ENCODE measurements at places on chromosomes 11 and 22.

GRCh38 chr11:64788321-64789215 is 10.2 kb upstream of the SF1 start:
- no peak for DNase-seq

DNA sequence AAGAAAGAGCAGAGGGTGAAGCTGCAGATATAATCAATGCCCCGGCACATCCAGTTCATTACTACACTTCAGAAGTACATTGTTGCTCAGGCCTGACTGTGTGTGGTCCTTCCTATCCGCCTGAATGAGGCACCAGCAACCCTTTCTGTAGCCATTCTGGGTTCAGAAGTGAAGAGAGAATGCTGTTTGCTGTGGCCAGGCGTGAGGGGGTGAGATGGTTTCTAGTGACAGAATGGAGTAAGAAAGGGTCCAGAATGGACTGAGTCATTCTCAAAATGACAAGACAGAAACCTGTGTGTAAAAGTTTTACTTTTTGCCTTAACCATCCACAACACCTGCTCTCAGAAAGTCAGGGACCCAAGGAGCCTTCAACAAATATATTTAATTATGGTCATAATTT is 334.8 kb downstream of the GUCY1A2 start:
- DNase-seq, result no peak

- DNase-seq, result no peak
Measured at GRCh38 chr22:19290400-19291217, 910 bp downstream of the CLTCL1 start.

DNA sequence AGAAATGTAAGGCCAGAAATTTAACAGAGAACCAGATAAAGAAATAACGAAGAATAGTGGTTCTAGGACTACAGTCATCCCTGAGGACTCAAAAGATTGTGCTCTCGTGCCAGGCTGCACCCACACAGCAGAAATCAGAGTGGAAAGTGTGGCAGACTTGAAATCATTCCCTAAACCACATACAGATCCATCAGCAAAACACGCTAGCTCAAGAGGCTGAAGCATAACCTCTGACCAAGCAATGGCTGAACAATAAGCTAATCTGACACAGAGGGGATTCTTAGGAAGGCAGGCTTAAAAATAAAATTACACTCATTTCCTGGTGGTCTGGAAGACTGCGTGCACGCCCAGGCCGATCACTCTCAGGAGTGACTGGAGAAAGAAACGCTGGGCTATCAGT is 19.0 kb downstream of the NCF4 start:
- no peak for DNase-seq

DNA sequence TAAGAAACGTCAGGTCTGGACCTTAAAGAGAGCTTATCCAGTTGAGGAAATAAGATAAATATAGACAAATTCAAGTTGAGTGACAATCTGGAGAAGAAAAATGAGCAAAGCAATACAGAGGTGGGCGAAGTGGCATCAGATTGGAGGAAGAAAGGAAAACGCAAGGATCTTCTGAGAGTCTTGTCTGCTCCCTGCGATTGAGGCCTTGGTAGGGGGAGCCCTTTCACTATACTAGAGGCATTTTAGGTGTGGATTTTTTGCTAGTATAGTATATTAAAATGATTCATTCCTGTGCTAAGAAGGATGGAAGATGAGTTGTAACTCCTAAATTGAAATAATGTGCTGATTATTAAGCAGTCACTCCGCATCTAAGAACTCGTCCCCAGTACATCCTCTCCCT is 8.1 kb downstream of the NUP50 start:
- DNase-seq, result no peak

DNA sequence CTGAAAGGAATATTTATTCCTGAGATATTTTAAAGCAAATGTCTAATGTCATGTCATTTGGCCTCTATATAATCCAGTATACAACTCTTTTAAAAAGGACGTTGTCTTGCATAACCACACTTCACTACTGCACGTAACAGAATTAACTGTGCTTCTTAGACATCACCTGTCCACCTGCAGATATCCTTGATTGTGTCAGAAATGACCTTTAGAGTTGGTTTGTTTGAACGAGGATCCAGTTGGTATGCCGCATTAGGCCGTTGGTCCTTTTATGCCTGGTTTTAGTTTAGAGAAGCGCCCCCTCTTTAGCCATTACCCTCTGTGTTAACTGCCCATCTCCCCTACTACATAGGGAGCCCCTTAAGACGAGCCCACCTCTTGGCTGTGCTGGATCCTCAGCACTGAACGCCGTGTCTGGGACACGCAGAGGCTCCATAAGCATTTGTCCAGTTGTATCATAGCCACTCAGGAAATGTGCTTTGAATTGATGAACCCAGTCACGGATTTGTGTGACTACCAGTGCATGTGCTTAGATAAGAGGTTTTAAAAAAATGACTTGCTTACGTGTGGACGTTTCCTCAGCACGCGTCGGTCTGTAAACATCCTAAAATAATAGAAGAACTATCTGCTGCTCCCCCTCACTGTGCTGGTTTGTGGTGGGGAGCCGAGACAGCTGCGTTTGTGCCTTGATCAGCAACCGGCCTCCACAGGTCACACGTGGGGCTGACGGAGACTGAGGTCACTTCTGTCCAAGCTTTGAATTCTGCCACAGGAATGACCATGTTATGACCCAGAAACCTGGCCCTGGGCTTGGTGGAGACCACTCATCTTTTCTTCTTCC is 4.0 kb downstream of the MICAL2 start:
- no peak for DNase-seq

- no peak for DNase-seq
Measured at GRCh38 chr11:6362185-6362872, 27.9 kb upstream of the SMPD1 start.

DNA sequence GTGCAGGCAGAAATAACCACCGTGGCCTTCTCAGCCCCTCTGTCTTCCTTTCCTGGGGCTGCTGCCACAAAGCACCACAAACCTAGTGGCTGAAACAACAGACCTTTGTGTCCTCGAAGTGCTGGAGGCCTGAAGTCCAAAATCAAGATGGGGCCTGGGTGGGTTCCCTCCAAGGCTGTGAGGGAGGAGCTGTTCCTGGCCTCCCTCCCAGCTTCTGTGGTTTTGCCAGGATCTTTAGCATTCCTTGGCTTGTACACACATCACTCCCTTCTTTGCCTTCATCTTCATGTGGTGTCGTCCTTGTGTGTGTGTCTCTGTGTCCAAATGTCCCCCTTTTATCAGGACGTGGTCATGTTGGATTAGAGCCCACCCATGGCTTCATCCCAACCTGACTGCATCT is 29.0 kb upstream of the PARVG start:
- DNase-seq, result no peak

DNA sequence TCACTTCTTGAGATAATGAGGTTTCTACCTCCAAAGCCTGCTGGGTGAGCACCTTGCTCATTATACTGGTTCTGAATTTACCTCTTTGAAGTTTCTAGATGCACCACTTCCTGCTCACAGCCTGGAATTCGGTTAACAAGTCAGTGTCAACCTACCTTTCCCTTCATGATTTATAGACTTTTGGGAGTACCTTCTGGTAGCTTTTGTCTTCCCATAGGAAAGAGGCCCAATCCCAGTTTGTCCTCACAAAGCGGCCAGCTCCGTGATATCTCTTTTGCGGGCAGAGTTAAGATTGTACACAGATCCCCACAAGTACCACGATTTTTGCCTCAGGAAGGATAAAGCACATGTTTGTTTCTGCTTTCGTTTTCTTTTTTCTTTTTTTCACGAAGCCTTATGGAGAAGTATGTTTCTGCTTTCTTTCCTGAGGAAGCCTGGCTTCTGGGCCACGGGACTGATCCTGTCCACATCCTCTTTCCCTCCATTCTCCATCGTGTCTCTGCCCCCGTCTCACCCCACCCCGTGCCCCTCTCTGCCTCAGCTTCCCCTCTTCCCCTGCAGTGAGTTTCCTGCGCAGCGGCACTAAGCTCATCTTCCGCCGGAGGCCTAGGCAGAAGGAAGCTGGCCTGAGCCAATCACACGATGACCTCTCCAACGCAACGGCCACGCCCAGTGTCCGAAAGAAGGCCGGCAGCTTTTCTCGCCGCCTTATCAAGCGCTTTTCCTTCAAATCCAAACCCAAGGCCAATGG is 5.7 kb upstream of the HINFP start:
- peak; percentile 41 for DNase-seq

- DNase-seq, result no peak
Measured at GRCh38 chr11:12372111-12372510, 5.3 kb upstream of the PARVA start.

GRCh38 chr11:26331911-26332571 is at the start of gene ANO3:
ANO3 (plus strand) TSS chr11:26332130; CDS start chr11:26332276, 146 bp downstream.
- no peak for DNase-seq

DNA sequence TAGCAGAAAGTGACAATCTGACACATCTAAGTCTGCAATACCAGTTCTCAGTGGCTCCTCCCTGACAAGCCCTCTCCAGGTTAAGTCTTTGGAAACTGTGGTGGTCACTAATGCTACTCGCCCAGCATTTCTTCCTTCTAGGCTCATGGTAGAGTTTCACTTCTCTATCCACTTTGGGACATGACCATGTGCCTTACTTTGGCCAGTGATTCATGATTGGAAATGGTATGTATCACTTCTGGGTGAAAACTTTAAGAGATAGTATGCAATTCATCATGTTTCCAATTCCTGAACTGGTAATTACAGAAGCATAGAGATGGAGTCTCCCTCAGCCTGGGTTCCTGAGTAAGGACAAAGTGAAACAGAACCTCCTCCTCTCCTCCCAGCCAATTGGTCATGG is 151.5 kb upstream of the LMO1 start:
- no peak for DNase-seq

DNA sequence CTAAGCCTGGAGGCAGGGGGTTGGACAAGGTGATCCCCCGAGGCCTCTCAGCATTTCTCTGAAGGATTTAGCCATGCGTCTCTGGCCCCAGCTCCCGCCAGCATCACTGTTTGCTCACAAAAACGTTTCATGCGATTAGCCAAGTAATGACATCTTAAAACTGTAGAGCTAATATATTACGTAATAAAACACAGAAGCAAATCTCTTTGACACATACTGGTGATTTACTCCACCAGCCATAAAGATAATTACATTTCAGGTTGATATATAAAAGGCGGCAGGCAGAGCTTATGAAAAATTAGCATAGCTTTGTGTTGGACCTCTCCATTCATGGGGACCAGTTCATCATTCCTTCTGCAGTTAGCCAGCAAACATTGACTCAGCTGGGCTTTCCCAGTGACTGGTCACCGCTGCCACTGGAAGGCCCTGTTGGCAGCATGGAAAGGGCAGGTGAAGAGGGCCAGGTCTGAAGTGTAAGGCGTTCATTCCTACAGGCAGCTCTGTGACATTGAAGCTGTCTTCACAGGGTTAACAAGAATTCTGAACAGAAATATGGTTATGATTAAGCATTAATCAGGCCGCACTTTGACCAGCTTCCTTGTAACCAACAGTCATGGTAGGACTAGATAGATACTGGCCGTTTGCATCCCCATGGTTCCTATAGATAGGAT is 150.3 kb downstream of the NECTIN1 start:
- no peak for DNase-seq

GRCh38 chr11:15890031-15890713 is 466.2 kb downstream of the SOX6 start:
- no peak for DNase-seq

GRCh38 chr22:17786435-17787161 is 12.3 kb upstream of the BID start:
- no peak for DNase-seq

DNA sequence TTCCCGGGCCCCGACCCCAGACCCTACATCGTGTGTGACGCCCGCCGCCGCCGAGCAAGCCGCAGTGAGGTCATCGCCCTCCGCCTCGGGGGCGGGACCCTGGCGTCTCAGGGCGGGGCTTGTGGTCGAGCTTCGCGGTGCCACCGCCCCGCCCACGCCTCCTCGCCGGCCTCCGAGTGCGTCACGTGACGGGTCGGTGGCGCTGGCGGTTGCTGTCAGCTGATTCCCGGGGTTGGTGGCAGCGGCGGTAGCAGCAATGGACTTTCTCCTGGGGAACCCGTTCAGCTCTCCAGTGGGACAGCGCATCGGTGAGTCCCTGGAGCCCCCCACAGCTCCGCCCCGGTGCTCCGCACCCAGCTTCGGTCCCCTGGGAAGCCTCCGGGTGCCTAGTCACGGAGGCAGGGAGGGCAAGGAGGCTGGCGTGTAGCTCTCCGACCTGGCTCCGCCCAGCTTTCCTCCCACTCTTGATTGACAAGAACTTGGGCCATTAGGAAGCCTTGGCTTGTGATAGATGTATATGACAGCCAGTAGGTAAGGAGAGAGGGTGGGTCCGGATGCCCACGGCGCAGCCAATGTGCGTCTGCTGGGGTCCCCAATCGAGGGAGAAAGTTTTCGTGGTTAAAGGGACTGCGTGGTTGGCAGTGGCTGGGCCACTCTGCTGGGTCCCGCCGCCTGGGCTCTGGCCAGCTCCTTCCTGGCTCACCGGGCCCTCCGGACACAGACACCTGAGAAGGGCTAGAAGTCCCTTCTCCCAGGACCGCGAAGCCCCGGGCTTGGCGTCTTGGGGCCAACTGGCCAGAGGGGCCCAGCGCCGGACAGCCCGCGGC is at the start of gene TOM1:
TSS of gene TOM1 (plus strand) at position 222 of the 827 bp plus-strand sequence. CDS start at position 257, 35 bp downstream.
- DNase-seq, result peak; percentile 98

- DNase-seq, result no peak
Measured at GRCh38 chr11:3155691-3156258, 9.3 kb downstream of the OSBPL5 start.

GRCh38 chr11:57649826-57650738 is at the start of gene YPEL4:
YPEL4 (minus strand) TSS chr11:57649912; CDS start chr11:57647107, 2,805 bp downstream.
- DNase-seq, result peak; percentile 78

DNA sequence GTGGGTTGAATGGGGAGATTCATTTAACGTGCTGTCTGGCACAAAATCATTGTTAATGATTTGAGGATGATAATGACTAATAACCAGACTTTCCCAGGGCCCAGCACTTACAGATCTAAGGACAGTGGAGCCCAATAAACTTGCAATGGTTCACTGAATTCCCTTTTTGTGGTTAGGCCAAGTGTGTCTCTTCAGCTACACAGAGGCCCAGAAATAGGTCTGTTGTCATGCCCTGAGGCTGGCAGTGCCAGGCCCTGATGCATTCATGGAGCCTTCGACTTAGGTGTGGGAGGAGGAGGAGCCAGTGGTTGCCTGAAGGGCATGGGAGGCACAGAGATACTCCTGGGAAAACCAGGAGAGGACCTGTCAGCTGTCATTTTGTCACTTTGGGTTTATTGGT is 56.1 kb downstream of the KIAA1671 start:
- DNase-seq, result no peak

- no peak for DNase-seq
Measured at GRCh38 chr11:31442086-31442485, 67.3 kb downstream of the IMMP1L start.

- DNase-seq, result no peak
Measured at GRCh38 chr11:117203069-117203407, 3.9 kb downstream of the TAGLN start.
